ENCODE measurements at places on chromosomes 3 and 15.

DNA sequence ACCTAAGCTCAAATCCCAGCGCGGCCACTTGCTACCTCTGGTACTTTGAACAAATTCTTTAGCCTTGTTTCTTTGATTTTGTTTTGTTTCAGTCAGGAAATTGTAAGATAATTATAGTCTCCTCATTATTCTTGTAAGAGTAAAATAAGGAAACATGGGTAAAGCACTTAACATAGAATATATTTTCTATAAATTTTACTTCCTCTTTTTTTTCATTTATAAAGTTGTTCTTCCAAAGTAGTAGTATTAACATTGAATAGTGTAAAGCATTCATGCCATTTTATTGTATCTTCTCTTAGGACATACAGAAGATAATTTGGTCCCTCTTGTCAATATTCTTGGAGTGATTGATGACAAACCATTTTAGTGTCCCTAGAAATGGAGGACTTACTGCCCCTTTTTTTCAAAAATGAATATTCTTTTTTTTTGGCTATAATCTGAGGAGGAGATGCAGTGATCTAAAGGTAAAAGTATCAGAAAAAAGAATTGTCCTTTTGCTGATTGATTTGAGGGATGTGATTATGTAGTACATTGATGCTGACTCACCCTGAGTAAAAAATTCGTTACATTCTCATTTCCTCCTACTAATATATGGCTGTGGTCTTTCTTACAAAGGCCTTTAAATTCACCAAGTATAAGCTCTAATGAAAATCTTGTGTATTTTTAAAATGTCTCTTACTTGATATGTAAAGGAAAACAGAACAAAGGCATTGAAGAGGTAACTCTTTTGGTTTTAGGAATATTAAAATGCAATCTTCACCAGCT is 51.0 kb downstream of the ALCAM start:
- no peak for DNase-seq

- no peak for DNase-seq
Measured at GRCh38 chr3:140180603-140181002, 245.6 kb downstream of the CLSTN2 start.

- no peak for DNase-seq
Measured at GRCh38 chr3:127753338-127753737, 69.0 kb downstream of the MGLL start.

- no peak for DNase-seq
Measured at GRCh38 chr3:134211797-134212196, 38.9 kb downstream of the RYK start.

- no peak for DNase-seq
Measured at GRCh38 chr3:59133311-59133710, 83.5 kb upstream of the CFAP20DC start.

DNA sequence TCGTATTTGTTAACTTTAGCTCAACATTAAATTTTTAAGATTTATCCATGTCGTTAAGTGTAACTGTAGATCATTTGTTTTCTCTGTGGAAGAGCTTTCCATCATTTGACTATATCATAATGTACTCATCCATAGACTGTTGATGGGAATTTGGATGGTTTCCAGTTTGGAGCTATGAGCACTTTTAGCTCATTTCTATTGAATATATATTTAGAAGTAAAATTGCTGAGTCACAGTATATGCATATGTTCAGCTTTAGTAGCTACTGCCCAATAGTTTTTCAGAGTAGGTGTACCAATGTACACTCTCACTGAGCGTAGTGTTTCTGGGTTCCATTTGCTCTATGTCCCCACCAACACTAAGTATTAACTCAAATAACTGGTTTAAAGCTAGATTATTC is 263.0 kb downstream of the ULK4 start:
- no peak for DNase-seq

DNA sequence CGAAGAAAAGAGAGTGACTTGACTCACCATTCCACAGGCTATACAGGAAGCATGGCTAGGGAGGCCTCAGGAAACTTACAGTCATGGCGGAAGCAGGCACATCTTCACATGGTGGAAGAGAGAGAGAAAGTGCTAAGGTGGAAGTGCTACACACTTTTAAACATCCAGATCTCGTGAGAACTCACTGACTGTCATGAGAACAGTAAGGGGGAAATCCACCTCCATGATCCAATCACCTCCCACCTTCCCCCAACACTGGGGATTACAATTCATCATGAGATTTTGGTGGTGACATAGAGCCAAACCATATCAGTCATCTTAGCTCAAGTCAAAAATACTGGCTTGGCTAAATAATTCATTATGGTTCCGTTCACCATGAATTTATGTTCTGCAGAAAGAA is 45.3 kb upstream of the NEDD4 start:
- DNase-seq = peak; percentile 24

- DNase-seq = no peak
Measured at GRCh38 chr15:74840851-74841775, 1.8 kb downstream of the ULK3 start.

- no peak for DNase-seq
Measured at GRCh38 chr15:78223396-78224022, 10.9 kb downstream of the ACSBG1 start.

DNA sequence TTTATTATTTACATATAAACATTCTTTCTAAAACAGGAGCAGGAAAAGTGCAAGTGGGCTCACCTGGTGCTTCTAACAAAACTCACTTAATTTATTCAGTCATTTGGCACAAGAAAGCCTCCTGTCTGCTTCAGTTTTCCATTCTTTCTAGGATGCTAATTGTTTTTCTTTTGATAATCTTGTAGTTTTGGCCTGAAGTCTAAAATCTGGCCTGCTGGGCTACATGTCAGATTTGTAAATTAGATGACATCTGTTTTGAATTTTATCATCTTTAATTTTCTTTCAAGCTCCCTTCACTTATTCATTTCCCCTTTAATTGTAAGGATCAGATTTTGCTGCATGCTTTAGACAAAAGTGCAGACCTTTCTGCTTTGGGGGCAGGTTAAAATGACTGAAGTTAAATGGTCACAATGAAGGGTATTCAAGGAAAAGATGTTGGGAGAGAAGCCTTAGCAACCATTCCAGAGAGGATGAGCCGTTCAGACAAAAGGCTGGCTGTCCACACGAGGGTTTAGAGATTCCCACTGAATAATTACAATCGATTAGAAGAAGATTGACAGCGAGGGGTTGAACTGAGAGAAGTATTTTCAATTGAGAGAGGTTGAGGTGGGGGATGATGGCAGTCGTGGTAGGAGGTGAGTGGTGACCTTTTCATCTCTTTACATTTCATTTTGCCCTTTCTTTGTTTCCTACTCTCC is 59.9 kb upstream of the PTX3 start:
- no peak for DNase-seq

GRCh38 chr3:44420676-44421075 is 56.8 kb downstream of the ZNF445 start:
- no peak for DNase-seq

- no peak for DNase-seq
Measured at GRCh38 chr3:4721511-4721911, 228.4 kb downstream of the ITPR1 start.

DNA sequence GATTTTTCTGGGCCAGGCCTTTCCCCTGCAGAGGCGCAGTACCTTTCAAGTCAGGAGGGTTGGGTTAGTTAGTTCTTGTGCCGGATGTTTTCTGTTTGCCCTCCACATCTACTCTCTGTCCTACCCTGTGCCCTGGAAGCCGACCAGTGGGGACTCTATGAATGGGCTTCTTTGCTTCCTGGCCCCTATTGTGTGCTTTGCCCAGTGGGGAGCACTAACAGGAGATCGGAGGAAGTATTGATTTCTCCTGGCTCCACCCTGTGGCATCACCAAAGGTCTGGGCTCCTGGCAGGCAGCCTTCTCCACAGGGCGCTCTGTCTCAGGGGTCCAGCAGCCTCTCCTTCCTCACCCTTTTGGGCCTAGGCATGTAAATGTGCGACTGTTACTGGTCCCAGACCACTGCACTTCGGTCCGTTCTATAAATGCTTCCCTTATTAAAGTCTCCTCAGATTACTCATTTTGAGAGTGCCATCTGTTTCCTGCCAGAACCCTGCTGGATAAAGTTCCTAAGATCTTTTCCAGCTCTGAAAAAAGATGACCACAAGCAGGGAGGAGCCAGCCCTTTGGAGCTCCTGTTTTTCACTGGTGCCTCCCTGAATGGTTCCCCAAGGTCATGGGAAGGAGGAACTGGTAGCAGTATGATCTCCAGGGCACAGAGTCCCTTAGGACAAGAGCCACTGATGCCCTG is 44.5 kb downstream of the CTDSPL start:
- no peak for DNase-seq

DNA sequence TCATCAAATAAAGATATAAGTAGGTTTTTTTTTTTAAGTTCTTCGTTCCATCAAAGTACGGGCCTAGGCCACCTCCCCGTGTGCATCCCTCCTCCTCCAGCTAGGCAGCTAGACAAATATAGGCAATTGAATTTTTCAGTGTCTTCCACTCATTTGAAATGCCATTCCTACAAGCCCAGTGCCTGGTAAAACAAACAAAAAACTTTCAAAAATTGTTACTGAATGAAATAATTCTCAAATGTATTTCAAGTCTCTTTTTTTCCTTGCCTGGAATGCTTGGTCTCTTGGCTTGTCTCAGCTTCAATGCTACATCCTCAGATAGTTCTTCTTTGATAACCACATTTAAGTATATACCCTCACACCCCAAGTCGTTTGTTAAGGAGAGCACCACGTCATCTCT is 3.8 kb downstream of the EIF2AK4 start:
- DNase-seq = no peak

GRCh38 chr15:39922462-39923092 is 2.5 kb upstream of the GPR176 start:
- DNase-seq = no peak

DNA sequence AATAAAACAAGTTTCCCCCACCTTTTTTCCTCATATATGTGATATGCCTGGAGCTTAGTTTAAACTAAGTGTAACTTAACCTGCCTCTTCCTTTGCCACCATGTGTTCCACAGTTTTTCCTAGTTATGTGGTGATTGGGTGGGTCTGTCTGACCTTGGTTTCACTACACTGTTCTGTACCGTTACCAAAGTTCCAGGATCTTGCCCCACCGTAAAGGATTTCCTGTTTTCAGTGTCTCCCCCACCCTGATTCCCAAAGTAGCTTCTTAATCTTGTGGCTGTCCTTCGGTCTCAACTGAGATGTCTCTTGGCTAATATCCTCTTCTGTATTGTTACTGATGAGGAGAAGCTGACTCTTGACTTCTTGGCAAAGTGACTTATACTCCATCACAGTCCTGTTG is 6.4 kb upstream of the MGA start:
- no peak for DNase-seq

DNA sequence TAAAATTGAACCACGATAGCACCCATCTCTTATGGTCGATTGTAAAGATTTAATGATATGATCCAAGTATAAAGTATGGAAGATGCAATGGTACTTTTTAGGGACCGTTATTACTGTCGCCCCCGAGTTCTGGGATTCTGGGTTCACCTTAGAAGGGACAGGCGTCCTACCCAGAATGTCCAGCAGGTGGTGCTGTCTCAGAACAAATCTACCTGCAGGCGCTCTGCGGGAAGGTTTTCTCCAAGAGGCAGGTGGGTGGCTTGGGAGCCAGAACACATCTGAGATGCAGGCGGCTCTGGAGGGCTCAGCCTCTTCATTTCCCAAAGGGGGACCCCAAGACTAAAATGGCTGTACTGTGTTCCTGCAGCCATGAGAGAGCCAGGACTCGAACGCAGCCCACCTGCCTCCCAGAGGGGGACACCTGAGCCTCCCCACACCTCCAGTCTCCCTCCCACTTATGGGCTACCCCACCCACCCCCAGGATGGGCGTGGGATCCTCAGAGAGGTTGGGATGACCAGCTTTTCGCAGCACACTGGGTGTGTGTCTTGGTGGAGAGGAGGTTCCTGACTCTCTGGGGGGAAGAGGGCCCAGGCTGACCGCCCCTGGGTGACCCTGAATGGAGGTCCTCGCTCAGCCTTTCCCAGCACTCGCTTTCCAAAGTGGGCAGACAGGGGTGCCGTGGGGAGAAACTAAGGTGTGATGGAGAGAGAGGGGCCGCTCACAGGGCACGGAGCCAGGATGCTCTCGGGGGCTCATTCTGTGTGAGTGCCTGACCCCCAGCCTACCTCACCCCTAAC is 28.1 kb upstream of the CORO2B start:
- DNase-seq = peak; percentile 83

DNA sequence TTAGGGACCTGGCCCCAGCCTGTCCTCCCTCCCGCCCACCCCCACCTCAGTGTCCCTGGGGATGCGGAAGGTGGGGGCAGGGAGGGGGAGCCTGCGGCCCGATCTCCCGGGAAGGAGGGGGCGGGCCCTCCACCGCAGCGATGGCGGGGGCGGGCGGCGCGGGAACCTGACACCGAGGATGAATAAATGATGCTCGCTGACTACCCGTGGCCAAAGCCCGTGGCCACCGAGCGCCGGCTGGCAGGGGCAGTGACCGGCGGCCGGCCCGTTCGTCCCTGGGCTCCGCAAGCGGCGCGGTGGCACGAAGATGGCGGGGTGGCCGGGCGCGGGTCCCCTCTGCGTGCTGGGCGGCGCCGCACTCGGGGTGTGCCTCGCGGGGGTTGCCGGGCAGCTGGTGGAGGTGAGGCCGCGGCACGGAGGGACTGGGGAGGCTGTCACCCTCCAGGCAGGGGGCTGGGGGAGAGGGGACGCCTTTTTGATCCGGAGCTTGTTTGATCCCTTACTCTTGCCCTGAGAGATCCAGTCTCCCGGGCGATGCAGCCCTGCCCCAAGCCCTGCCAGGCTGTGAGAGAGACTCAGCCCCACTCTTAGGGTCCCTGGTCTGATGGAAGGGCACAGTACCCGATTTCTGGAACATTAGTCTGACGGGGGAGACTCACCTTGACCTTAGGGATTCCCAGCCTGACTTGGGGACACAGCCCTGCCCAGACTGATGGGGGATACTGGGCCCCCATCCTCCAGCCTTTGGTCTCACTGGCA is at the start of gene TMIE:
TMIE (plus strand) TSS at position 212 of the 759 bp plus-strand sequence; CDS start at position 308, 96 bp downstream.
- DNase-seq = no peak

- DNase-seq = no peak
Measured at GRCh38 chr3:16211176-16211904, 36.9 kb downstream of the GALNT15 start.

DNA sequence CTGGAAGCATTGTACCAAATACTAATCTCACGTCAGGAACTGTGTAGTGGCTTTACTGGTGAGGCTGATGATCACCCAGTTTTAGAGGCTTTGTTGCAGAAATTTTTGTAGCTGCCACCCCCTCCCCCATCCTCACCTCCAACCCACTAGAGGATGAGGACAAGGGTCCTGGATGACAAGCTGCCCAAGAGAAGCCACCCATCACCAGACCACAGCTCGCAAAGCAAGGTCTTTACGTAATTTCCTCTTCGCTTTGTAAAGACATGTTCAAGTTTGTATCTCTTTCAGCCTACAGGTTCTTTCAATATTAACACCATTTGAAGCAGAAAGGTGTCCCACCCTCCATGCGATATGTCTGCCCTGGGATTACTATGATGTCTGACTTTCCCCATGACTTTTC is 74.2 kb downstream of the LDHAL6B start:
- DNase-seq = no peak

GRCh38 chr3:195394024-195394423 is 48.8 kb downstream of the ACAP2 start:
- no peak for DNase-seq

GRCh38 chr15:68056097-68056865 is 2.2 kb downstream of the PIAS1 start:
- DNase-seq = no peak

- no peak for DNase-seq
Measured at GRCh38 chr3:197896421-197896820, 53.6 kb upstream of the RPL35A start.

Data from inflammatory macrophage treated with lipopolysaccharide for 1 hour (primary cell).